ENCODE measurements at places on chromosomes 12 and 14.

- DNase-seq, result no peak
Observed at GRCh38 chr14:105087963-105088811, 23.0 kb upstream of the GPR132 start.

GRCh38 chr14:63642656-63643382 is 1.1 kb upstream of the WDR89 start:
- DNase-seq, result no peak

DNA sequence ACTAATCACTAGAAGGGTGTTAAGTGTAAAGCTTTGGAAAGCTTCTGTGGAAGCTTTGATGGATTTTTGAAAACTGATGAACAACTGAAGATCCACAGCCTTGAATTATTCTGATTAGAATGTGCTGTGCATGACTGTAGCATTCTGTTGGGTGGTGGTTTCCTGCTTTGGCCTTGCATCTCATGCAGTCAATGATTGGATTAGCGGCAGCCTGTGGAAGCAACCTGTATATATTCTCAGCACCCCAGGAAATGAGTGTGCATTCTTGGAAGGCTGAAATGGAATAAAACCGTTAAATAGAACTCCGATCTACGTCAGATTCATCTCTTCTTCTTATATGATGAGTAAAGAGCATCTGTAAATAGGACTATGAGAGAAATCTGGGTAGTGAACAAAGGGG is 120.2 kb downstream of the SLC16A7 start:
- DNase-seq, result no peak

DNA sequence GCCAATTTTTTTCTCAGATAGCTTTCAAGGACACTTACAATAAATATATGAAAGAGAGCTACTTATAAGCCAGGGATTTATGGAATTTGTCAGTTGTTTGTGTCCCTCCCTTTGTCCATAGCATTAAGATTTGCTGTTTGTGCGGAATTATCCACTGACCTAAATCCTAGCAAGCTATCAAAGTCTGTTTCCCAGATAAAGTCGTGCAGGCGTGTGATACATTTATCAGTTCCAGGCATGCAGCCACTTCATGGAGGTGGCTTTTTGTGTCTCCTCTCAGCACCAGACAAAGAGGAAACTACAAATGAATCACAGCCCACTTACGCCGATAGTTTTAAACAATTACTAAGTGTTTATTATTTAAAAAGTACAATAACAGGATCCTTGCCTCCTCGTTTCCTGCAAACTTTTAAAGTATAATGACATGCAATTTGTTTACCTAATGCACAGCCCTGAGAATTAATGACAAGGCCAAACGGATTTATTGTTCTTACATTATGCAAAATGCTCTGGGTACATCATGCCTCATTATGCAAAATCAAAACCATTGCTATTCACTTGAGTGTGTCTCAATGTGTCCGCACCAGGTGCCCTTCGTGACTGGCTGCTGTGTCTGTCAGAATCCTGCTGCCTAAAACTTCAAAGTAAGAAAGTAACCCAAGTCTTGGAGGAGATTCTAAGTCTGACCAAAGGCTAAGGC is 423.2 kb downstream of the GLT1D1 start:
- no peak for DNase-seq

DNA sequence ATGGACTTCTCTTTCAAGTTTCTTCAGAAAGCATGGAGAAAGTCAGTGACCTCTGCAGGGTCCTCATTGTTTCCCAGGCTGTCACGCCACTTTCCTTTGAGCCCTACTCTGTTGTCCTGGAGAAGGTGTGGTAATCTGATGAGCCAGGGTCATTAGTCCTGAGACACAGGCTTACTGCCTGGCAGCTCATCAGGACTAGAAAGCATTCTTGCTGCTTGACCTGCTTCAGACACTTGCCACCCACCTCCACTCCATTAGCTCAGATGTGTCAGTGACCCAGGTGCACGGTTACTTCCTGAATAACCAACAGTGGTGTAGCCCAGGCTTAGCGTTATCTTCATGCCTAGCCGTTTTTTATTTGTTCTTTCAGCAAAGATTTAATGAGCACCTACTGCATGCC is 93.9 kb downstream of the FGD4 start:
- DNase-seq, result no peak

- DNase-seq, result no peak
Observed at GRCh38 chr14:102318781-102319276, 717 bp upstream of the ZNF839 start.

- DNase-seq, result no peak
Observed at GRCh38 chr12:106160915-106161314, 22.2 kb upstream of the NUAK1 start.

DNA sequence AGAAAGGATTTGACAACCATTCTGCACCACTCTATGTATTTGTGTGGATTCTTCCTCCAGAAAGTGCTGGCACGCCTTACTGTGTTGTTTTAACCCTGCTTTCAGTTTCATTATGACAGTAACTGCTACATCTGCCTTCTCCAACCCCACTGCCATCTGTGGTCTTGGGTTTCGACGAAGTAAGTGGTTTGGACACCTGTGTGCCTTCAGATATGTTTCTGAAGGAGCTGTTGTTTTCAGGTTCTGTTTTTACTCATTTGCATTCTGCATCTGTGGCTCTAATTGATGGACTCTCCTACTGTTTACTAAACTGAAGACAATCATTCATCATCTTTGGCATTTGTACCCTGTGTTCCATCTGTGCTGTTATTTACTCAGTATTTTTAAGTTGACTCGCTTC is 4.1 kb downstream of the TSHR start:
- peak; percentile 3 for DNase-seq

GRCh38 chr14:41235466-41235865 is 371.2 kb upstream of the LRFN5 start:
- DNase-seq, result no peak

DNA sequence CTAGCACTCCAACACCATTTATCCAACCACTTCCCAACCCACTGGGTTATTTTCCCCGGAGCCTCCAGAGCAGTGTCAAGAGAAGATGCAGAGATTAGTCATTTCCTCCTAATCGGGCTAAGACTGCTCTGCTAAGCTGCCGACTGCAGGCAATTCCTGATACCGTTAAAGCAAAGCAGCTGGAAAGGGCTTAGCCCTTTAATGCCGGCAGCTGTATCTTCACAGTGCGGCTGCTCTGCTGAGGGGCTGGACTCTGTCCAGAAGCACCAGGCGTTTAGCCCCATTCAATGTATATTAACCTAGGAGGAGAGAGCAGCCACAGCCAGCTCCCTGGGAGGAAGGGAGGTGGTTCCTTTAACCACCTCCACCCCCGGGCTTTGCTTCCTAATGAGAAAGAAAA is 11.1 kb downstream of the AQP6 start:
- DNase-seq, result no peak

GRCh38 chr12:20653871-20654270 is 41.3 kb upstream of the SLCO1C1 start:
- DNase-seq, result no peak

DNA sequence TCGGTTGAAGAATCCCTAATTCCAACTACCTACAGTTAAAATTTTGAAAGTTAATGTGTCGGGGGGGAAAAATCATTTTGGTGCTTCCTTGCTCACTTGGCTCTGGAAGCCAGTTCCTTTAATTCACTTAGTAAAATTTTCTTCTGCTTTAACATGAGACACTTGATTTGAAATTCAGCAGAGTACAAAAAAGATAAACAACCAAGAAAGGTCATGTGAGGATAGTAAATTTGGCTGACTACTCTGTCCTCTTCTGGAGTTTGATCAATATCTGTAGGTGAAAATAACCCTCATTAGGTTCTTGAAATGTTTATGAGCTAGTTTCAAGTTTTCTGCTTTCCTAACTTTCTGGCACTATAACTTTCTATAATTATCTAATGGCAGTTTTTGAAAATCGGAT is 43.4 kb downstream of the KCNJ8 start:
- no peak for DNase-seq

GRCh38 chr12:106766393-106766826 is 8.1 kb upstream of the RIC8B start:
- DNase-seq, result no peak

GRCh38 chr14:52711666-52712065 is 4.7 kb downstream of the PSMC6 start:
- DNase-seq, result no peak

DNA sequence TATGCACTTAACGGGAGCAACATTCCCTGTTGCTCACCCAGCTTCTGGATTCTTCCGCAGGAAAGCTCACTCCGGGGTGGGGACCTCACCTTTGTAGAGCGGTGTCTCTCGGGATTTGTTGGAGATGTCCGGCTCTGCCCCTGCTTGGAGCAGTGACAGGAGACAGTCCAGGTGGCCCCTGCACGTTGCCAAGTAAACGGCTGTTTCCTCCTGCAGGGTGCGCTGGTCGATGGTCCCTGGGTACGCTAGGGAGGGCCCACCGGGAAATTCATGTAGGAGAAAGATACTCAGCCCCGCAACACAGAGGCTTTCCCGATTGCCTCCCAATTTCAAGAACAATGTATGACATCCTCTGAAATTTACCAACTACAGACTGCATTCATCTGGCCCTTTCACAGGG is 23.1 kb downstream of the ASB2 start:
- no peak for DNase-seq

- no peak for DNase-seq
Observed at GRCh38 chr12:62787023-62787422, 147.9 kb downstream of the PPM1H start.

DNA sequence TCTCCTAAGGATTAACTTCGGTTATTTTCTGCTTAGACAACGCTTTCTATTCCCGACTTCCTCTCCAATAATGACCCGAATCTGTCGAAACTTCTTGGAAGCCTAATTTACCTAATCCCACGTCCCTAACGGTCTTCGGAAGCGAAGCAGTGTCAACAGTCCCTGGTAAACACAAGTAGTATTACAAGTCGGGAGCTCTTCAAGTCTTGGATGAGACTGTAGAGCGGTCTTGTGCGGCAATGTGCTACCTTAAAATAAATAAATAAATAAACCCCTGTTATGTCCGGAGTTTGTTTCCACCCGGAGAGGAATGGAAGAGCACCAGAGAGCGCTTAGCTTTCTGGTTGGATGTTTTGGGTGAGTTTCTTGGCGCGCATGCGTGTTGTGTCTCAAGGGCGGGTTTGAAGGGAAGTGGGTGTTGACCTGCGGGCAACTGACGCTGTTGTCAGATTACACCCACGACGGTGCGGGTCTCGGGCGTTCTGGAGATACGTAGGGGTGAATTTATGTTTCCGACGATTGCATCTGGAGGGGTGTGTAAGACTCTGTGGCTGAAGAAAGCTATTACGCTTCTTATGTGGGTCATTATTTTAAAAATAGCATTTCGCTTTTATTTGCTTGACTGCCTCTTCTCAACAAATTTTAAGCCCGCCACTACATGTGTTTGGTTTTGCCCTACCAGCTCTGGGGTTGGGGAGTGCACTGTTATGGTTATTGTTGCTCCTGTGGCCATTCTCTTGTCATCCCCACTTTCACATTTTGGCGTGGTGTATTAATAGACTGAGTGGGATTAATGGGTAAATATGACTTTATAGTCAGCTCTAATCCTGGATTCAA is at the start of the genes KIAA0586 and TIMM9:
Gene KIAA0586, plus strand, starts transcription at position 439 of the 837 bp plus-strand sequence. CDS start 546 bp downstream, outside the sequence.
Gene TIMM9, minus strand, starts transcription at position 251 of the 837 bp plus-strand sequence. CDS start 15,586 bp downstream, outside the sequence.
- DNase-seq, result peak; percentile 90

DNA sequence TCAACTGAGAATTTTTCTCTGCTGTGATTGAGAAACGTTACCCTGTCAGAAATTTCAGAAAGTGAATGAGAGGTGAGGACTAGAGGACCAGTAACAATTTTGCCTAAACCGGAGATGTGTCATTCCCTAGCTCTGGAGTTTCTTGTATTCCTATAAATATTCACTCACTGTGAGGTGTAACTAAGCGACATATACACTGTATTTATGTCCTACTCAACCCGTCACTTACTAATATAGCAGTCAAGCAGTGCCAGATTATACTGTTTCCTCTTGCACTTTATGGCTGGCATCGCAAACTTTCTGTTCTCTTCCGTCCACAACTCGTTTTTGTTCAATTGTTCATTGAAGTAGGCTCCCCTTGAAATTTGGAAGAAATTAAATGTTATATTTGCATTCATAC is 192.9 kb downstream of the NOVA1 start:
- no peak for DNase-seq

DNA sequence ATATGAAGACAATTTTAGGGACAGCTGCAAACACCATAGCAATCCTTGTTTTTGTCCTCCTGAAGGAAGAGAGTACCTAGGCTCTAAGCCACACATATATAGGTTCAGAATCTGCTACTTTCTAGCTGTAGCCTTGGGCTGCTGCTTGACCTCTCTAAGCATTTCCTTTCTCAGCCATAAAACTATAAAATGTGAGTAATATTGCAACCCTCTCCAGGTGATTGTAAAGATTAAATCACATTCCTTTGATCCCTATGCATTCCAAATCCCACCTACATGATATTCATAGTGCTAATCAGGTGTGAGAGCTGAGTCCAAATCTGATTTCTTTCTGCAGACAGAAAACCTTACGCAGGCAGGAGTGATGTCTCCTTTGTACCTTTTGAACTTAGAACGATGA is 913.5 kb downstream of the VRK1 start:
- DNase-seq, result no peak

Data from stimulated activated CD8-positive, alpha-beta memory T cell treated with anti-CD3 and anti-CD28 coated beads, Interleukin-2, amount 100 ng/mL, for 1 hour (primary cell).